ENCODE measurements at places on chromosomes 5 and 9.

GRCh38 chr5:83686251-83686650 lies 34.4 kb downstream of the HAPLN1 start:
- DNase-seq = no peak

- DNase-seq = no peak
These were observed 569.8 kb downstream of the TLE1 start for GRCh38 chr9:81119591-81119990.

GRCh38 chr5:149605998-149606724 lies 24.9 kb downstream of the ARHGEF37 start:
- no peak for DNase-seq

- DNase-seq = no peak
These were observed 61.2 kb upstream of the JAK2 start for GRCh38 chr9:4923580-4924544.

DNA sequence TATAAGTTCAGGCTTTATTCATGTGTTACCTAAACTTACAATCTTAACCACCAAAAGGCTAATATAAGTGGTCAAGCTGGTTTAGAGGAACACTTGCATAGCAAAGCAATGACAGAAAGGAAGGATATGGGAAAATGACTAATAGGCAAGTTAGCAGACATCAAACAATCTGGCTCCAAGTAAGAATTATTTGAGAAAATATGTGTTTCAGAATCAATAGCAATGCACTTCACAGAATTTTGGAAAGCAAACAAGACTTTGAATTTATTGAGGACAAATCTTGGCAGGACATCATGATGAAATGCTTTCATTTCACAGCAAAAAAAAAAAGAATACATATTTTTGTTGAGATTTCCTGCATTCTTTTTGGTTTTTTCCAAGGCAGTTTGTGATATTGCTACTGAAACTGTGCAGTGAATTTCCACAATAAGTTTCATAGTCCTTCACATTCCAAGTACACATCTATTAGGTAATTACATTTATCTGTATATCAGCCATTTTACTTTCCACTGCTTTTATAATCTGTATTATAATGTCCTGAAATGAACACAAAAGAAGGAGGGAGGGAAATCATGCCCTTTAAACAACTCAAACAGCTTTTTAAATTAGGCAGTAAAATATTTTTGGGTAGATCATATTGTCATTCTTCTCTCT lies 417.9 kb downstream of the NR2F1-AS1 start:
- no peak for DNase-seq

DNA sequence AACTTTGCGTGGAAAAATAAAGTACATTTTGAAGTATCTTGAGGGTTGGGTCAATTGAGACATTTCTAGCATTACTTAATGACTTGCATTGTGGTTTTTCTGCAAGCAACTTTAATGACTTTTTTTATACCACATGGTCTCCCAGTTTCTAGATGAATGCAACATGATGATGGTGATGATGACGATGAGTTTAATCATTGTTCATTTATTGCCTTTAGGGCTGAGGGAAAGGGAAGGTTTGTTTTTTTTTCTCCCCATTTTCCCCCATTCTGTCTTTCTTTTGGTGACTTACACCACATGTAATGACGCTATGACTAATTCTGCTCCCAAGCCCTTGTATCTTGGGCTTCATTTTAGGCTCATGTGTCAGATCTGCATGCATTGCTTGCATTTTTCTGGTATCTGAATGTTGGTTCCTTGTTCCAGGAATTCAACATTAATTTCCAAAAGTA lies 57.7 kb upstream of the NXNL2 start:
- no peak for DNase-seq

- DNase-seq = no peak
These were observed 130.7 kb upstream of the LHFPL2 start for GRCh38 chr5:78779262-78779661.

GRCh38 chr5:54837981-54838380 lies 147.4 kb downstream of the ESM1 start:
- DNase-seq = no peak

- no peak for DNase-seq
These were observed 144.7 kb upstream of the SHB start for GRCh38 chr9:38213631-38214299.

GRCh38 chr5:149387081-149387631 lies 8.1 kb upstream of the IL17B start:
- DNase-seq = no peak

- DNase-seq = no peak
These were observed 18.1 kb downstream of the SAR1B start for GRCh38 chr5:134614450-134615085.

DNA sequence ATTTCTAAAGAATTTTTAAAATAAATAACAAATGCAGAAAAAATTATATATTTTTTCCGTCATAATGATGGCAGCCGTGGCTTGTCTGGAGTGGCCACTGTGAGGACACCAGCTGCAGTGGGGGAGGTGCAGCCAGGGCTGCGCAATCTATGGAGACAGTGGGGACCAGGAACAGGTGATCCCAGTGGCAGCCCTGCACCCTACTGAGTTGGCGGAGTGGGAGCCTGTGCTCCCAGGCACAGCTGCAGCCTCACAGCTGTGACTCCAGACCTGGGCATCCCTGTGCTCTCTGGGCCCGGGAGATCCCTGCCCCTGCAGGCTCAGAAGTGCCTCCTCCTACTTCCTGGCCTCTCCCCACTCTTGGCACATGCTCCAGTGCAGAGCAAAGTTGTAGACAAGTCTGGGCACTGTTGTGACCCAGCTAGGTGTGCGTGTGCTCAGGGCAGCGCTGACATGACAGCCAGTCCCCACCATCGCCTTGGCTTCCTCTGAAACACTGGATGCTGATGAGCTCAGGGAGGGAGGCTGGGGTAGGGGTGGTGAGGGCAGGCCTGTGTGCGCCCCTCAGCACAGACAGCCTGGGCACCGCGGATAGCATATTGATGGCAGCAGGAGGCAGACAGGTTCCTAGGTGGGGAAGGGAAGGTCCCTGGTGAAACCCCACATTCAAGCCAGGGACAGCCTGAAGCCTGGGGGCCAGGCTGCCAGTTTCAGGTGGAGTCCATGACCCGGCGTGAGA lies 96.0 kb upstream of the PRR16 start:
- no peak for DNase-seq

DNA sequence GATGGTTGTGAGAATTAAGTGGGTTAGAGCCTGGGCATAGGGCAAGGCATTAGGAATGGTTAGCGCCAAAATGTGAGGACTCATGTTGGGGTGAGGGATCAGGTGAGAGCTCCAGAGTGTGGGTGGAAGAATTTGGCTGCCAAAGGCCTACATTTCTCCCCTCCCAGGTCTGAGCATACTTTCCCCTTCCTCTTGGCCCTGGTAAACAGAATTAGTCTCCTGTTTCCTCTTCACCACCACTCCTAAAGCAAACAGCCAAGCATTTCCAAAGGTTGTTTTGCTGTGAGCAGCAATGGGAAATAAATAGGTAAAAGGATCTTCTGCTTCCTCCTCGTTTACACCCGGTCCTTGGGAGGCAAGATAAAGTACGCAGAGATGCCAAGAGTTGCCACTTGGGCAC lies 132.5 kb downstream of the ZSWIM6 start:
- no peak for DNase-seq

Data from activated CD4-positive, alpha-beta T cell treated with anti-CD3 and anti-CD28 coated beads for 1 hour (primary cell).